ENCODE measurements at places on chromosomes 7 and 10. TPM values are rescaled to one million over a fixed set of nuclear protein-coding genes. Genes with fewer than 3 reads are reported as not detected.

DNA sequence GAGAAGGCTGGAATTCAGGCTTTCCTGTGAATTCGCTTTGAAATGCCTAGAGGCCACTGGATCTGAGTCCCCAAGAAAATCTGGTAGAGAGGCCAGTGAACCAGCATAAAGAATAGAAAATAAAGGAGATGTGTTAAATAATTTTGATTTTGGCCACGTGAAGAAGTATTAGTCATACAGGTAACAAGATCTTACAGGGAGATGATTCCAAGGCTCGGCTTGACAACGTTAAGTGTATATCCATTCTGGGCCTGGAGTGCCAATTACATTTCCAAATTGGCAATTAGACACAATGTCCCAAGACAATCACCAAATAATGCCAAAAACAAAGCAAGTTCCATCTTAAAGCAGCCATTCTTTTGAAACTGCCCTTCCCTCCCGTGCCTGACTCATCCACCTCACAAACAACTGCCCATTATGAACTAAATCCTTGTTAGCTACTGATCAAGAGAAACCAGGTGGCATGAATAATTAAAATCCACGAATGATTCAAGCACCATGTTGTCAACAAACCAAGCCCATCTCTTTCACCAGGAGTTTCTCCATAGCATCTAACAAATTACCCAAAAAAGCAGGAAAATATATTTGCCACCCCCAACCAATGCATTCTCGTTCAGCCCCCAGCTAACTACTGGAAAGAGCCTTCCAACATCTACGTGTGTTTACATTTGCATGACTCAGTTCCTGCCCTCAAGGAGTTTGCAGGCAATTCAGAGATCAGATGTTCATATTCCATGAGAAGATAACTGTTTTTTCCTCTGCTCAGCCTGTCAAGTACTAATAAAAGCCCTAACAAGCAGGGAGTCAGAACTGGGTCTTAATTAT is 8.5 kb downstream of the KCNMA1 start:
- H3K4me1 ChIP-seq: peaks cover 29% of the 10 kb centered on the region
- no peaks in the 10 kb centered on the region for H3K27me3 ChIP-seq
- peak overlapping the region; percentile 41 for H3K27ac ChIP-seq

DNA sequence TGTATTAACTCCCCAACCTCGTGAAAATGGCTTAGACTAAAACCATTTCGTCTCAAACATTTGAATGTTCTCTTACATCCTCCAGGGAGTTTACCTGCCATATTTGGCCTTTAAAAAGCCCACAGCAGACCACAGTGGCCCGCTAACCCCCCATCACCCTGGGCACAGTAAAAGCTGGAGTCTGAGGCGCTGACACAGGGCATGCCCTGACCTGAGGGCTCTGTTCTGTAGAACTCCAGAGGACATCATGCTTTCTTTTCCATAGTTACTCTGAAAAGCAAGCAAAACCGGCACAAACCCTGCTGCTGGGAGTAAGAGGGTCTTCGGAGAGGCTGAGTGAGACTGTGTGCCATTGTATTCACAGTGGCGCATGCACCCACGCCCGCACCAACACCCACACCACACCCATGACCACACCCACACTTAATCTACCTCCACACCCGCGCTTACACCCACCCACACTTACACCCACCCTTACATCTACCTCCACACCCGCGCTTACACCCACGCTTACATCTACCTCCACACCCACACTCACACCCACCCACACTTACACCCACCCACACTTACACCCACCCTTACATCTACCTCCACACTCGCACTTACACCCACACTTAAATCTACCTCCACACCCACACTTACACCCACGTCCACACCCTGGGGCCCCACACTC is 32.1 kb downstream of the LRRC27 start:
- no peaks in the 10 kb centered on the region for H3K36me3 ChIP-seq
- DNase-seq: no peak

DNA sequence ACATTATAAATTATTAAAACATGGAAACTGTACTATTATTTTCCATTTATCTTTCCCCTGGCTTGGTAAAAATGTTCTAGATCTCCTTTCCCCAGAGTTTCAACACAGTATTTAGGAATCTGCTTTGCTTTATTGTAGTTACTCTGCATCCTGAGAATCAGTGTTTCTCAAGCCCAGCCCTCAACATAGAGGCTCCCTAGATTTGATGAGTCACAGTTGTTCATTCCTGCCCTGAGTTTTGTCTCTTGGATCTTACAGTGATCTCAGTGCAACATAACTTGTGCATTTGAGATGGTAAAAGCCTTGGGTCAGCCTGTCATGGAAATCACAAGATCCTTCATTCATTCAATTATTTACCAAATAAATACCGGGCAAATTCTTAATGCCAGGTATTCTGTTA is 63.0 kb downstream of the VAX1 start:
- no peak overlapping the region for H3K4me3 ChIP-seq
- no peak overlapping the region for H3K27ac ChIP-seq
- DNase-seq: no peak
- H3K4me1 ChIP-seq: no peaks in the 10 kb centered on the region
- peaks cover 18% of the 10 kb centered on the region for H3K27me3 ChIP-seq

- no peak overlapping the region for H3K4me3 ChIP-seq
- no peak for DNase-seq
- peaks cover 13% of the 10 kb centered on the region for H3K4me1 ChIP-seq
- H3K36me3 ChIP-seq: peaks cover 43% of the 10 kb centered on the region
- H3K27me3 ChIP-seq: no peaks in the 10 kb centered on the region
Observed at GRCh38 chr7:32518534-32519140, 23.3 kb downstream of the AVL9 start.

- peak overlapping the region; percentile 47 for H3K4me3 ChIP-seq
- no peaks in the 10 kb centered on the region for H3K27me3 ChIP-seq
- peaks cover 63% of the 10 kb centered on the region for H3K4me1 ChIP-seq
- peak overlapping the region; percentile 71 for H3K27ac ChIP-seq
- DNase-seq: no peak
- H3K36me3 ChIP-seq: peaks cover 54% of the 10 kb centered on the region
Observed at GRCh38 chr7:134780166-134780828, 863 bp downstream of the CALD1 start.

- peak overlapping the region; percentile 85 for H3K27ac ChIP-seq
- H3K4me1 ChIP-seq: peaks cover 54% of the 10 kb centered on the region
- H3K27me3 ChIP-seq: no peaks in the 10 kb centered on the region
Observed at GRCh38 chr7:97015756-97016380, 8.8 kb downstream of the DLX5 start.

DNA sequence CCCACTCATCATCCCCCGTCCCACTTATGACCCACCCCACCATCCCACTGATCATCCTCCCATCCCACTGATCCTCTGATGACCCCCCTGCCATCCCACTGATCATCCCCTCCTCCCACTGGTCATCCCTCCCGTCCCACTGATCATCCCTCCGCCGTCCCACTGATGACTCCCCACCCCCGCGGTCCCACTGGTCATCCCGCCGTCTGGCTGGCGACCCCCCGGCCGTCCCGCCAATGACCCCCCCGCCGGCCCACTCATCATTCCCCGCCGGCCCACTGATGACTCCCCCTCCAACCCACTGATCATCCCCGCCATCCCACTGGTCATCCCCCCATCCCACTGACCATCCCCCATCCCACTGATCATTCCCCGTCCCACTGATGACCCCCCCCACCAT is 161.1 kb downstream of the GRM8 start:
- no peak for DNase-seq
- no peak overlapping the region for H3K4me3 ChIP-seq
- no peaks in the 10 kb centered on the region for H3K4me1 ChIP-seq
- no peak overlapping the region for H3K27ac ChIP-seq
- H3K27me3 ChIP-seq: no peaks in the 10 kb centered on the region
- H3K36me3 ChIP-seq: no peaks in the 10 kb centered on the region

CPXM2 gene
- not detected for total RNA-seq
